ENCODE measurements at places on chromosomes 12 and 14.

DNA sequence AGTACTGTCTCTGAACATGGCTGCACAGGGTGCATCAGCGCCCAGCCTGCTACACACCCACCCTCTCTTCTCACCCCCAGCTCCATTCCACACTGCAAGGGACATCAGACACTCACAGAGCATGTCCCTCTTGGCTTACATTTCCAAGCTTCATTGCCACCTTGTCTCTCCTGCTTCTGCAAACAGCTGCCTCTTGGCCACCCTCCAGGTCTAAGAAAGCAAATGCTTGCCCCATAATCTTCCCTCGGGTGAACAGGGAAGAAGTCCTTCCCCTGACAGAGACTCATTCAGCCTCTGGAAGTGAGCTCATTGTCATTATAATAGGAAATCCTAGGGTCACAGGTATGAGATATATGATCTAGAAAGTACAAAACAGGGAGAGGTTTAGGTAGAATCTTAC lies 505.2 kb downstream of the RMST start:
- no peak for DNase-seq

DNA sequence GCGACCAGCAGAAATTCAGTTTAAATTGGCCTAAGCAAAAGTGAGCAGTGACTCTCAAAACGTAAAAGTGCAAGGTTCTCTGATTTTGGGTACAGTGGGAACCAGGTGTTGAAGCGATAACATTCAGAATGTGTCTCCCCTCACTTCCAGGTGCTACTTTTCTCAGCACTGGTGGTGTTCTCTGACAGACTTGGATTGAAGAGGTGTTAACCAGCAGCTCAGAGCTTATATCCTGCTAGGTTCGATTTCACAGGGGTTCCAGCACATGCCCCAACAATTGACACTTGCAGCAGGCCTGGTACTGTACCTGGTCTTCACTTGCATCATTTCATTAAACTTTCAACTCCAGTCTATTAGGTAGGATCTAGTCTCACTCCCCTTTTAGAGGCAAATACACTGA lies 680.2 kb downstream of the VRK1 start:
- no peak for DNase-seq

DNA sequence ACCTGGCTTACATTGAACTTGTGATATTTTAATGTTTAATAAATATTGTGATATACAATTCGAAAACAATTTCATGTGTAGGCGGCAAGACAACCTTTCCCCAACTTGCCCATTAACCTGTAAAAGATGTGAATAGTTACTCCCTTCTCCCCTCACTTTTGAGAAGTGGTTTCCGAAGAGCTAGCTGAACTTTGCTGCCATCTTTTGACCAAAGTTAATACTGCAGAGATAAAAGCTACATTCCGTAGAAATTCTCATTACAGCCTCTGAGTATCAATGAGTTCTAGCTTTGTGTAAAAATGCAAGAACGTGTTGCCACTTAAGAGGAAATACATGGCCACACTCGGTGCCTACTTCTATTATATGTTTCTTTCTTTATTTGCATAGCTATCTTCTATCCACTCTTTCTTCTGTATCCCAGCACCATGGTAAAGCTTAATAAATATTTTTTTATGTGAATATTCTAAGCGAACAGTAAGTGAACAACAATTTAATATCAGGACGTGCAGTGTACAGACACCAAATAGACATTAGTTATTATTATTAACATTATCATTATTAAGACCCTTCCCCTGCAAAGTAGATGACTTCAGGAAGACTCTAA lies 105.1 kb upstream of the TMEM260 start:
- peak; percentile 46 for DNase-seq

GRCh38 chr12:104533134-104533533 lies 76.4 kb downstream of the CHST11 start:
- DNase-seq = no peak

DNA sequence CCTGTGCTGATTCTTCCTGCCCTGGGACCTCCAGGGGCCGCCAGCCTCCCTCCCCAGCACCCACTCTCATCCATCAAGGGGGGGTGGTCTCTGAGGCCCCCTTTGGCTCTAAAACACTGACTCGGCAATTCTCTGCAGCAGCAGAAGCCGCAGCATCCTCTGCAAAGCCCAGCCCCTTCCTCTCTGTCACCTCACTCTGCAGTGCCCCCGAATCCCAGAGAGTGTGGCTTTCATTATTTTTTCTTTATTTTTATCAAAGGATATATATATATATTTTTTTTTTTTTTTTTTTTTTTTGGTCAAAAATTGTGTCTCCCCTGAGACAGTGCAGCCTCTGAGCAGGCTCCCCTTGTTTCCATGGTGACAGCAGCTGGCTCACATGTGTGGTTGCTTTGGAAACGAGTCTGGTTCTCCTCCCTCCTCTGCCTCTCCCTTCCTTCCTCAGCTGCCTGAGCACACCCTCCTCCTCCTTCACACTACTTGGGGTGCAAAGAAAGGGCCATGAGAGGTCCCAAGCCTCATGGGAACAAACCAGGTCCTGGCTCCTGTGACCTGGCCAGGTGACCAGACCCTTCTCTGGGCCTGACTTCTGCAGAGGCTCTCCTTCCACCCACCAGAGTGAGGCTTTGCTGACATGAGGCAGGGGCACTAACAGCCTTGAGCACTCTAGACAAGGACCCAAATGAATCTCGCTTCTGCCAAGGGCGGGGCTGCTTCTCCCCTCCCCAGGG lies 100.5 kb downstream of the LRRC74A start:
- peak; percentile 94 for DNase-seq

GRCh38 chr12:90102957-90103652 lies 394.5 kb upstream of the ATP2B1 start:
- DNase-seq = no peak

DNA sequence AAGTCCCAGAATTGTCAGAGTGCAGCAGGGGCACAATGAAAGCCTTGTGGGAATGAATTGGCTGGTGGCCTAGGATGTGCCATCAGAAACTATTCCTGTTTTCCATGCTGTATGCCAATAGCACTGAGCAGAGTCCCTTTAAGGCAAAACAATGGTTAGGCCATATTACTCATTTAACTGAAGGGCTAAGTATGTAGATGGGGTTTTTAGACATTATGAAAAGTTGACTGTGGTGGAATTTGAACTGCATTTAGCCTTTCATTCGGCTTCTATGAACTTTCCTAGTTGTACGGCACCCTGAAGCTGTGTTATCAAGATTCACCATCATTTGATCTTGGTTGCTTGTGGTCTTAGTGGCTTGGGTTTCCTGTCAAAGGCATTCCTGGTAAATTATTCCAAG lies 24.8 kb downstream of the IL26 start:
- DNase-seq = no peak

DNA sequence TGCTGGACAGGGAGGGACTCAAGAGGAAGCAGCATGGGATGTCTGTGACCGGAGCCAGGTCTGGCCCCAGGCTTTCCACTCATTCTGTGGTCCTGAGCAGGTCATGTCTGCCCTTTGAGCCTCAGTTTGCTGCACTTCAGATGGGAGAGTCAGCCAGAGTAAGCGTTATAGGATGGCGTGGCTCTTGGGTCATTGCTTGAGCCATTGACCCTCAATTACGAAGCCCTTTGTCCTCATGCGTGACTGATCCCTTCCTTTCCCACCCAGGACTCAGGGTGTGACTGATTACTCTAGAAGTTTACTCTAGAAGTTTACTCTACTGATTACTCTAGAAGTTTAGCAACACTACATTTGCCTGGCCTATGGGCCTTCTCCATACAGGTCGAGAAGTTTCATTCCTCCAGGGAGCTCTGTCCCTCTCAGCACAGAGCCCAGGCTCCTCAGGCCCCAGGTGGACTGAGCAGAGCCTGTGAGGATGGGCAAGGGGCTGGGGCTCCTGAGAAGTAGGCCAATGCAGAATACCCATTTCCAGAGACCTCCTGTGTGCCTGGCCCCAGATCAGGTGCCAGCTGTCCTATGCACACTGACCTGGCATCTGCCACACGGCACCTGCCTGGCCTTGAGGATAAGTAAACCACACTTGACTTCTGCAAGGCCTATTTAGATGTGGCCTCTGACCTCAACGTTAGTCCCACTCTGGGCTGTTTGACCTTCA lies 7.6 kb upstream of the IFI27 start:
- no peak for DNase-seq

GRCh38 chr12:15276088-15276698 lies 46.1 kb upstream of the PTPRO start:
- DNase-seq = peak; percentile 66

DNA sequence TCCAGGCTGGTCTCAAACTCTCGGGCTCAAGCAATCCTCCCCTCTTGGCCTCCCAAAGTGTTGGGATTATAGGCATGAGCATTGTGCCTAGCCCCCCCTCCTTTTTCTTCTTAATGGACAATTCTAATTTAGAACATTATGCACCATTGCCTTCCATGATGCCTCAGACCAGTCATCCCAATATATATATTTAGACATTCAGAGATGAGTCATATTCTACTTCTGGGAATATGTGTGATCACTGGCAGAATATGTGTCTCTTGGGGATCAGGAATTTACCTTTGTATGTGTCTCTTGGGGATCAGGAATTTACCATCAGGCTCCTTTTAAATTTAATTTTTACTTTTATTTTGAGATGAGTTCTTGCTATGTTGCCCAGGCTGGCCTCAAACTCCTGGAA lies 7.5 kb upstream of the CCDC177 start:
- DNase-seq = no peak

GRCh38 chr12:53860426-53861345 lies 77.9 kb upstream of the HOXC13 start:
- DNase-seq = no peak

- DNase-seq = no peak
Observed at GRCh38 chr14:97005934-97006333, 208.8 kb downstream of the VRK1 start.

GRCh38 chr14:22900081-22900799 lies 17.2 kb downstream of the REM2 start:
- DNase-seq = peak; percentile 11

All from skin of body (tissue), 3 donors.